ENCODE measurements at places on chromosomes 3 and 15.

DNA sequence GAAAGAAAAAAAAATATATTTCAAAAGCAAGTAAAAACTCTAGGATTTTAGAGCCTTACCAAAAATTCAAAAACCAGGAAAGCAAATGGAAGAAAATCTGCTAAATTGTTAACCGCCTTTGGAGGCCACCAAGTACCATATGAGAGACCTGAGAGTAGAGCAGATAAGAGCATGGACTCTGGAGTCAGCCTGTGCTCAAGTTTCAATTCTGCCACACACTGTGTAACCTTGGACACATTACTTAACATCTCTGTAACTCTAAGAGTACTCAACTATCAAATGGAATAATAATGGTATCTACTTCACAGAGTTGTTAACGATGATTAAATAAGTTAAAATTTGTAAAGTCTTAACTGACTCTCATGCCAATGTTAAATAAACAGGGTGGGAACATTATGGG is 12.7 kb downstream of the RBSN start:
- DNase-seq = no peak

GRCh38 chr3:181230258-181230657 is 240.7 kb upstream of the DNAJC19 start:
- no peak for DNase-seq

DNA sequence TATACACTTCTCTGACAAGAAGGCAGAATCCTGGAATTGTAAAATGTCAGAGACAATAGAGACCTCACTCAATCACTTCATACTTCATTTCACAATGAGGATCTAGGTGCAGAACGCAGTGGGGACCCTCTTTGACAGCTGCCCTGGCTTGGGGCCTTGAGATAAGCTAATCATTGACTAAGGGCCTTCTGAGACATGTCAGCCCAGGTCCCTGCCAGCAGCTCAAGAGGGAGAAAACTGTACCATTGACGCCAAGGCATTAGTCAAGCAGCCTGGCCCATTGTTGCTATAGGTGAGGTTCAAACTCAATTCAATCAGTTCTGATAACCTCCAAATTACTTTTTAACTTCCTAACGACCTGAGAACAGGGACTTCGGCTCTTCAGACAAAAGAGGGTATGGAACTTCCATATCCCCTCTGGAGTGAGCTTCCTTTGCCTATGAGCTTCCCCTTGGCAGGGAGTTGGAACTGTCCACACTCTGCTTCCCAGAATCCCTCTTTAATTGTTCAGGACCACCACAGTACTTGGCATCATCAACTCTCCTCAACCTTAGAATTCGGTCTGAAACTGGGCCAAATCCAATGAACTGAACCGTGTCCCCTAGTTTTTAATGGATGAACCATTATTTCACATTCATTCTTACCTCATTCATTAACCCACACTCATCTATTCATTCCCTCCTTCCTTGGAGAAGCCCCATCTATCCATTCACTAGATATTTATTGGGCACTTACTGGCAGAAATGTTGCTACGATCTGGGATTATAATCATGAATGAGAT is 1.5 kb upstream of the CYP8B1 start:
- DNase-seq = no peak

GRCh38 chr15:67403428-67404154 is 117.3 kb upstream of the C15orf61 start:
- DNase-seq = no peak

DNA sequence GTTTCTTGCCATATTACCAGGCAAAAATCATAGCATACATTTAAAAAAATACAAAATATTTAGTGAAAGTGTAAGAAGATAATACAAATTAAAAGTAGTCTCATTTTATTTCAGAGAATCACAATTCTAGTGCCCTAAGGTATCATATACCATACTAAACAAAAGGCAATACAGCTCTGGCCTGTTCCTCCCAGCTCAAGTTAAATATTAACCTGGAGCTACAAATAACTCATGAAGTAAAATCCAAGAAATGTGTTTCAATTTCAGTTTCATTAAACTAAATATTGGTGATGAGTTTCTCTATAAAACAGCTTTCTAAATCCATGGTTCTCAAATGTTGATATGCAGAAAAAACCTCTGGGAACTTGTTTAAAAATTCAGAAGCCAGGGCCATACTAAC is 67.7 kb downstream of the INO80 start:
- DNase-seq = no peak

DNA sequence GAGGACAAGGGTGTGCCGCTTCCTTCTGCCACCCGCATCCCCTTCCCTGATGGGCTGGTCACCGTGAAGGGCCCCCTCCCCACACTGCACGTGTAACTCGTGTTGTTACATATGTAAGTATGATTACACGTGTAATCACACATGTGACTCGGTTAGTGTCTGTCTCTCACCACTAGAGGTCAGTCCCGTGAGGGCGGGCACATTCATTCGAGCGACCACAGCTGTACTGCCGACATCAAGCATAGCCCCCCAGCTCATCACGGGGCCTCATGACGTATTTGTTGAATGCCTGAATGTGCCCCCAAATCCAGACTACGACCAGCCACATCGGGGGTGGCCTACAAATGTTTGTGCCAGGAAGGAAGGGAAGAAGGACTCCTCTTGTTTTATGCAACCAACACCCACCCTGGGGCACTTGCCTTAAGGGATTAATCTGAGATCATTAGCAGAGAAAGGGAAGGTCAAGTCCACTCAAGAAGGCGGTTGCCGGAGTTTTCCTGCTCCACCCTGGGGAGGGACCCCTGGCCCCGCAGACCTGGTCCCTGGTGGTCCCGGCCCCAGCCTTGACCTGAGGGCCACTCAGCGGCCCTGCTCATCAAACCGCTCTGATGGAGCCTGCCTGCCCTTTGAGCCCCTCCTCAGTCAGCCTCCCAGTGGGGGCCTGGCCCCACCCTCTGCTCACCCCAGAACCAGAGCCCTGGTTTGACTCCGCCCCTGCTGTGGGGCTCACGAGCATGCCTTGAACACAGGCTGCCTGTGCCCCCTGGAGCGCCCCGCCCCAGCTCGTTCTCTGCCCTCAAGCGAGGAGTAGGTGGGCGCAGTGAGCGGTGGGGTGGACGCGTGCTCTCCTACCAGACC is 52.8 kb downstream of the RGMA start:
- DNase-seq = peak; percentile 74

DNA sequence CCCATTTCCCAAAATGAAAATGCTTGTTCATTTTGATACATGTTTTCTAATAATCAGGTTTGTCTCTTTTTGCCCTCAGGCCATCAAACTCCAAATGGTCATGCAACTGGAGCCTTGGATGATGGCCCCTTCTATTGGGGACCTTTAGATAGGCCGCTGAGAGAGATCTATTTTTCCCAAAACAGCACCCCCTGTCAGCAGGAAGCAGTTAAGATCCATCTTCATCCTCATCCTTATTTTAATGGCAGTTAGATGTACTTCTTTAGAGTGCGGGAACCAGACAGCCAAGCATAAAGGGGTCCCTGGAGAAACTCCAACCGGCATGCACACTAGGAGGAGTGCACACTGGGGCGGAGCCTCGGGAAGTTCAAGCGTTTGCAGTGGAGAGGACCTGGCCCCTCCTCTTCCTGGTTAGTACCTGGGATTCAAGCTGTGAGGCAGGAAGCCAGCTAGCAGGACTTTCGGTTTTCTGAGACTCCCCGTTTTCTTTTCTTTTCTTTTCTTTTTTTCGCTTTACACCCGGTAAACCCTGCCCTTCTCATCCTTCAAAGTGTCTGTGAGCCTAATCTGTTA is 31.9 kb upstream of the STRIT1 start:
- DNase-seq = no peak

DNA sequence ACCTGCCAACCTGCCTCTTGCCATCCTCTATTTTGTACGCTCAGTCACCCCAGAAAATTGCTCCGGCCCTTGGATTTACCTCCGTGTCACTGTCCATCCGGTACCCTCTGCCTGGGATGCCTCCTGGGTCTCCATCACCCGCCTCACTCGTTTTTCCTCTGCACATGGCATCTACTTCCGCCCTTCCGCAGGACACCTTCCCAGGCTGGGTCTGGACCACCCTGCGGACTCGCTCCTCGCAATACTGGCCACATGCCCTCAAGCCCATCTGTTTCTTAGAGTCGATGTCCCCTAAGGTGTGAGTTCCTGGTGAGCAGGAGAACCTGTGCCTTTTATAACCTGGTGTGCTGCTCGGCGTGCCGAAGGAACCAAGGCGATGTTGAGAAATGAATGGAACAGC is 58.5 kb downstream of the APBA2 start:
- no peak for DNase-seq

DNA sequence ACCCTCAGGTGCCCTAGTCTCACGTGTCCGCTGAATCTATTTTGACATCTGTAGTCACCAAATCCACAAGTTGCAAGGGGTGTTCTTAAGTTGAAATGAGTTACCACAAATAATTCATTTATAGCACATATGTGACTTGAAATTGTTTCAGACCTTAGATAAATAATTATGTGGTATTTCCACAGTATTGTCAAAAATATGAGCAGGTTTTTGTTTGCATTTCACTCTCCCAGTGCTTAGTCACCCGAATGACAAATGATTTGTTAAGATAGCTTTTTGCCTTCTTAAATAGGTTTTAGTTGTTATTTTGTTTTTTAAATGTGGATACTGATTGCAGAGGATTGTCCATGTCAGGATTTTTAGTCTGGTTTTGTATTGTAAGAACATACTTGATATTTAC is 2.6 kb downstream of the MFSD1 start:
- no peak for DNase-seq

DNA sequence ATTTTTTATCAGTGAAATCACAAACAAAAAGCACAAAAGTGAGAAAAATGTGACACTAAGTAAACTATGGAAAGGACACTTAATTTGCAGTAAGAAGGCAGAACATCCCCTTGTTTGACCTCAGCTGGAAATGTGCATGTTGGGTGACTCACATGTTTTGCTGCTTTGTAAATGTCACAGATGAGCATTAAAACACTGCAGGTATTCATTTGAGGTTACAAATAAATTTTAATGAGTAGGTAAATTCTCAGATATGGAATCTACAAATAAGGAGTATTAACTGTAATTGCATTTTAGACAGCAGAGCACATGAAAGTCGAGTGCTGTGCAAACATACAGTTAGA is 20.3 kb downstream of the CHMP2B start:
- DNase-seq = no peak
